ENCODE measurements at places on chromosomes 16 and 17.
A peak's percentile ranks its signal among the peaks of the same experiment; 100 is the strongest.

- no peak for DNase-seq
Measured at GRCh38 chr16:73764321-73764720, 532.3 kb upstream of the PSMD7 start.

DNA sequence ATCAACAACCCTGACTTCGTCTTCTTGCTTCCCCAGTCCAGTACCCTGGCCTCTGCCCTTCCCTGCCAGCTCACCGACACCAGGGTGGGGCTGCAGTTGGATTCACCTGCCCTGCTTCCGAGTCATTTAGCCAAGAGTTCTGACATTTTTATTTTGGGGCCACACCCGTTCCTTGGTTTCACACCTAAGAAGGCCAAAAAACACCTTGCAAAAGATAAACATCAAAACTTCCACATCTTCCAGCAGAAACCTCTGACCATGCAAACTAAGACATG, 41.8 kb upstream of the GFOD2 start:
- DNase-seq = no peak

- DNase-seq = no peak
Measured at GRCh38 chr16:84953190-84953746, 58.1 kb downstream of the ZDHHC7 start.

DNA sequence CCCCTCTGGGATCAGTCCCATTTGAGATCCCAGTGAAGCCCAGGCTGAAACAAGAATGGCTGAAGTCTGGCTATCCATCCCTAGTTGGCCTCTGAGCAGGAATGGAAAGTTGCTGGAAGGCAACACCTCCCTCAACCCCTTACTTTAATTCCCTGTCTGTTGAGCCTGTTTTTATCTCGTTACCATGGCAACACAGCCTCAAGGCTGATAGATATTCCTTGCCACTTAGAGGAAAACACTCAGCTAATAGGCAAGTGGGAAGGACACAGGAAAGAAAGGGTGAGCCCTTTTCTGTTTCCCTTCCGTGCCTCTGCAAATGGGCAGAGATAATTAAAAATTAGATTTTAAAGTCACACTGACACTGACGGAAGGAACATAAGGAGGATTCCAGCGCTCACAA, 75.5 kb upstream of the CLEC3A start:
- DNase-seq = no peak

DNA sequence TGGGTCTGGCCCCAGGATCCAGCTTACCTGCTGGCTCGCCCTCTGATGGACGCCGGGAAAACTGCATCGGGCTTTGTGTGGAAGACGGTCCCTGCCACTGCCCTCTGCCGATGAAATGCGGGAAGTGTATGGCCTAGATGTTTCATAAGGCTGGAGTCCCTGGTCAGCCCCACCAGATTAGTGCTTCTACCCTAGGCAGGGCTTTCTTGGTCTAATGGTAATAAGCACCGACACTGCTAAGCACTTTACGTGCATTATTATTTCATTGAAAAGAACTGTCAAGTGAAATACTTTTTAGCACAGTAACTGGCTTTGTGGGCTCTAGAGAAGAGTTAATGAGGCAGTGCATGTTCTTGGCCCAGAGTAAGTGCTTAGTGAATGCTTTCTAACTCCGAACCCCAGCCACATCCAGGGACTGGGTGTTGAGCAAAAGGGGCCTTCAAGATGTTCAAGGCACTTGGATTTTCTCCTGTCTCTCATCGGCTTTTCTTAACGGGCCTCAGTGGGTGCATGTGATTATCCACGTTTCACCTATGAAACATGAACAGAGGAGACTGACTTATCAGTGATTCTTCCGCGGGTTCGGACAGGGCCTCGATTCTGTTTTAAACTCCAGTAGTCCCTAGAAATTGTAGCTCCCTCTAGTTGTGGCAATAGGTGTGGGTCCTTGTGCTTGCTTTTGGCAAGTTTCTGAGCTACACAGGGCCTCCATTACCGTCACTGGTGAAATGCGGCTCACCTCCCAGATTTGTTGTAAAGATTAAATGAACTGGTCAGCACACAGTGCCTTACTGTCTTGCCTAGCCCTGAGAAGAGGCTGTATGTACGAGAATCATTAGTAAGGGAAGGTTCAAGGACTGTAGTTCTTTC, 6.6 kb downstream of the TRAF4 start:
- peak; percentile 88 for DNase-seq

- no peak for DNase-seq
Measured at GRCh38 chr17:17466511-17466910, 10.3 kb upstream of the MED9 start.

GRCh38 chr17:50939795-50940684, 73.9 kb upstream of the TOB1 start:
- DNase-seq = no peak

- no peak for DNase-seq
Measured at GRCh38 chr16:75379911-75380847, 53.1 kb downstream of the CFDP1 start.

GRCh38 chr17:38508954-38509771, 80.9 kb downstream of the ARHGAP23 start:
- peak; percentile 78 for DNase-seq

GRCh38 chr17:40191237-40192208, 14.3 kb downstream of the RAPGEFL1 start:
- DNase-seq = peak; percentile 79

DNA sequence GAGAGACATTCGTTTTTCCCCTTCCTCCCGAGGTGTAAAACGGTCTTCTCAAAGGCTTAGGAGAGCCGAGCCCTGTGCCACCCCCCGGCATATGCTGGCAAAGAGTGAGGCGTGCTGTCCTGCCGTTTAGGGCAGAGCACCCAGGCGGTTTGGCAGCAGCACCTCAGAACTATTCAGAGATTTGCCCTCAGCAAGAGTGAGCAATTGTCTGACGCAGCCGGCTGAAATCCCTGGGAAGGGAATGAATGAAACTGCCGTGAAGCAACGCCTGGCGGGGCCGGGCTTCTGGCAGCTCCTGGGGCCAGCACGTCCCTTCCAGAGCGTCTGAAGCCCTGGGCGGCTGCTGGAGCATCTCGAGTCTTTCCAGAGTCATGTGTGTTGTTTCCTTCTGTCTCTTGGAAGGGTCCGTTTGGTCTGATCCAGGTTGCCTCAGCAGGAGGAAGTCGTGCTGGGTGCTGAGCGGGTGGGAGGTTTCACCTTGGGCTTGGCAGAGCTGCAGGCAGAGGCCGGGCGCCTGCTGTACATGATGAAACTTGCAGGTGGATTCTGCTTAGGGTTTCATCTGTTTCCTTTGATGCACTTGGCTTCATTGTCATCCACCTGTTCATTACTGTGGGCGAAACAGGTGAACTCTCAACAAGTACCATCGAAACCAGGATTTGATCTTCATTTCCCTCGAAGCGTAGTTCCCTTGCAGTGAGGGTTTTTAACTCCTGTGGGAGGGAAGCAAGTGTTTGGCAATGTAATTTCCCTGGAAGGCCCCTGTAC, 35.4 kb downstream of the TBCD start:
- no peak for DNase-seq

DNA sequence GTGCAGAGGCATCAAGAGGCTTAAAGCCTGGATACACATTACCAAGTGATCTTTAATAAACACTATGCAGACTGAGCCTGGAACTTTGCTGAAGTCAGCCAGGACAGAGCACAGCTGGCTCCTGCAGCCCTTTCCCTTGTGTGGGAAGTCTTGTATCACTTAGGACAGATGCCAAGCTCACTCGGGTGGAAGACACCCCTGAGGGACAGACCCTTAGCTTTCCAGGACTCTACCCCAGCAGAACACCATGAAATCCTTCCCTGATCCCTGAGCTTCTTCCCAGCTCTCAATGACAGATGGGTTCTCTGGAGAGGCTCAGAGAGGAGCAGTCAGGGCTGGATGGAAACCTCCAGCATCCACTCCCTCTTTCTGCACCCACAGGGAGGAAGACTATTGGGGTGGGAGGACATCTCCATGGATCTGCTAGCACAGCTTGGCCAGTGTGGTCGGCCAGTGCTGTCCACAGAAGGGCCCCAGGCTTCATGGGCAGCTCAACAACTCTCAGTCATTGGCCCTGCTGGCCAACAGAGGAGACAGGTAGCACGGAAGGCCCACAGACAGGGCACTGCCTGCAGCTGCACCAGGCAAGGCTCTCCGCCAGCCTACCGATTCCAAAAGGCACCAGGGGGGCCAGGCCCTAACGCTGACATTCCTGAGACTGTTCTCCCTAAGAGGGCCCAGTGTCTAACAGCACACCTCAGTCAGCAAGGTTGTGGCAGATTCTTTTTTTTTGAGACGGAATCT, 15.9 kb downstream of the RAB5C start:
- no peak for DNase-seq

- DNase-seq = no peak
Measured at GRCh38 chr16:85163278-85164112, 51.2 kb upstream of the CIBAR2 start.

DNA sequence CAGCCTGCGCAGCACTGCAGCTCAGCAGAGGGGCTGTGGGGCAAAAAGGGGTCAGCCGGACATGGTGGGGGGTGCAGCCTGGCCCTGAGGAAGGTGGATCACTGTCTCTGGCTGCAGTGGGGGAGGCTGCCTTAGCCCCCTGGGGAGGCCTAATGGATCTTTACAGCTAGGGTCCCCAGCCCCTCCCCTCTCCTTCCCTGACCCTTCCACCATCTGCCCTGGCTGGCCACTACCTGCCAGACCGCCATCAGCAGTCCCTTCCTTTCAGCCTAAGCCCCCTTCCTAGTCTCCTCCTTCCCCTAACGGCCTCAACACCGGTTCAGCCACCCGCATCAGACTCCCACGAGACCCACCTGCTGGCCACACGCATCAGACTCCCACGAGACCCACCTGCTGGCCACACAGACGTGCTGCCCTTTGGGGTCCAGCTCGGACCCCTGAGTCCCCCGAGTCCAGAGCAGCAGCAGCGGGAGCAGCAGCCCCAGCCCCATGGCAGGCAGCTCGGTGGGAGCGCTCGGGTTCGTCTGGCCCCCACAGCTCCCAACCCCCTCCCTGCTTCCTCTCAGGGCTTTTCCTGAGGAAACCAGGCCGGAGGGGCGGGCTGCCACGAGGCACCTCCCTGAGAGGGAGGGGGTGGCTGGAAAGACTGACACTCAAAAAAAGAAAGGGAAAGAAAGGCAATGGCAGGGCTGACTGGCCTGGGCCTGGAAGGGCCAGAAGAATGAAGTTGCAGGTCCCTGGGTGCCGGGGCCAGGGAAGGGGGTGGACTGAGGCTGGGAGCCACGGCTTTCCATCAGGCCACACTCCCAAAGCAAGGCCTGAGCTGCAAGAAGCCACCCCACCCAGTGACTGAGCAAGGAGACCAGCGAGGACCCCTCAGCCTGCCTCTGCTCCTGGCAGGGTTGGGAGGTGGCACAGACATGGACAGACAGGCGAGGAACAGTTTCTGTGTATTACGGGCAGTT, at the start of gene SCARF1:
SCARF1 (minus strand) TSS at position 526 of the 965 bp plus-strand sequence; CDS start at position 491, 35 bp downstream.
- no peak for DNase-seq

- no peak for DNase-seq
Measured at GRCh38 chr17:76866203-76866602, 2.0 kb upstream of the MGAT5B start.

DNA sequence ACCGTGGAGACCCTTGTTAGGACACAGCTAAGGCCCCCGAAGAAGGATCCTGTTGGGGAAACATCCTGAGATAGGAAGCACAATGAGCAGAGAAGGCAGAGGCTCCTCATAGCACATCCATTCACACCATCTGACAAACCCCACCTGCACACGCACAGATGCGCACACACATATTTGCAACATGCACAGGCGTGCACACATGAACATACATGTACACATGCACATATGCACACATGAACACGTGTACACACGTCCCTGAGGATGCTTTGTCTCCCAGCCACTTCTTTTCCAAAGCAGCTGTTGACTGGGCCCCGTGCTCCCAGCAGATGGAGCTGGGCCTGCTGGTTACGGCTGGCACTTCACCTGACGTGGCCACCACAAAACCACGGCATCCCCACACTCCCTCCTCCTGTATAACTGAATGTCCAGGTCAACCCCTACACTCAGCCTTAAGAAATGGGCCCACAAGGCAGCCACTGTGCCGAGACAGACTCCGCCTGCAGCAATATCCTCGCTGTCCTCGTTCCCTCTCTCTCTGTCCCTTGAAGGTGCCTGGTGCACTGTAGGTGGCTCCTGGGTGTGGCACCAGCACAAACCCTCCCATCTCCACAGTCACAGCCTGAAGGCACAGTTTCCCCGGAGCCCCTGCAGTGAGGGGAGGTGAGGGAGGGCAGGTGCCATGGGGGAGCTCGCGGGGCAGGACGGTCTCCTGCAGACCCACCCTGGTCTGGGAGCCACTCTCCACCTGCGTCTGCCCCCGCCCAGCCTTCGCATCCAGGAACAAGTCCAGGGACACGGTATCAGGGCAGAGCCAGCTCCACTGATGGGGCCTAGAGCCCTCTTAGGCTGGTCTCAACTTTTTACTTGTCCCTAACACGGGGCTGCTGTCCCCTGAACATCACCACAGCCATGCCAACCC, 183.0 kb downstream of the RBFOX3 start:
- DNase-seq = no peak

- DNase-seq = no peak
Measured at GRCh38 chr16:66502020-66502913, 47.7 kb downstream of the TK2 start.

- peak; percentile 60 for DNase-seq
Measured at GRCh38 chr16:24516900-24517669, 22.3 kb upstream of the RBBP6 start.

GRCh38 chr17:73247726-73248125, 14.0 kb downstream of the CPSF4L start:
- DNase-seq = no peak

DNA sequence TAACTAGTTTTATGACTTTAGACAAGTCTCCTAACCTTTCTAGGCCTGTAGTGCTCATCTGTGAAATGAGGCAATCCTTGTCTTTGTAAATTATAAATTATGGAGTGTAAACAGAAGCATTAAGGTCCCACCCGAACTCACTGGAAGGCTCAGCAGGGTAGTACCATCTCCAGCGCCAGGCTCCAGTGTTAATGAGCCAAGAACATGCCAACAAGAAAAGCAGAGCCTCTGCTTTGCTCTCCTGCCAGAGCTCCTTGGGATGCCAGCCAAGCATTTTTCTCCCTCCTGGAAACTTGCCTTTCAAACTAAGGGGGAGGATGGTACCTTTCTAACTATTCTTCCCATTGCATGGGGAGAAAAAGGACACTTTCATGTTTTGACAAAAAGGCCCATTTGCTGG, 14.9 kb downstream of the LIMD2 start:
- DNase-seq = no peak

DNA sequence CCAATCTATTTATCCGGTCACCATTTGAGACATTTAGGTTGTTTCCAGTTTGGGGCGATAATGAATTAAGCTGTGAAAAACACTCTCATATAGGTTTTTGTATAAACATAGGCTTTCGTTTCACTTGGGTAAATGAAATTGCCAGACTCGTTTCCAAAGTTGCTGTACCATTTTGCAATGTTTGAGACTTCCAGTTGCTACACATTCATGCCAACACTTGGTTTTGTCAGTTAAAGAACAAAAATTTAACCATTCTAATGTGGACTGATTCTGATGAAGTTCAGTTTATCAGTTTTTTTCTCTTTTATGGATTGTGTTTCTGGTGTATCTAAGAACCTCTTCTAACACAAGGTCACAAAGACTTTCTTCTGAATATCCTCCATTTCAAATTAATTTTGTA, 52.4 kb downstream of the YPEL2 start:
- DNase-seq = no peak

All from activated naive CD8-positive, alpha-beta T cell treated with anti-CD3 and anti-CD28 coated beads, Interleukin-2, amount 10 ng/mL, durations not matched to agents 7 days and 5 days (primary cell).